Psoas muscle (tissue), 8 donors: ENCODE measurements at places on chromosomes 6 and 20. TPM values are rescaled to one million over a fixed set of nuclear protein-coding genes. Genes with fewer than 3 reads are reported as not detected.

SNAP91 gene
- 0.09 TPM for polyA plus RNA-seq

DNA sequence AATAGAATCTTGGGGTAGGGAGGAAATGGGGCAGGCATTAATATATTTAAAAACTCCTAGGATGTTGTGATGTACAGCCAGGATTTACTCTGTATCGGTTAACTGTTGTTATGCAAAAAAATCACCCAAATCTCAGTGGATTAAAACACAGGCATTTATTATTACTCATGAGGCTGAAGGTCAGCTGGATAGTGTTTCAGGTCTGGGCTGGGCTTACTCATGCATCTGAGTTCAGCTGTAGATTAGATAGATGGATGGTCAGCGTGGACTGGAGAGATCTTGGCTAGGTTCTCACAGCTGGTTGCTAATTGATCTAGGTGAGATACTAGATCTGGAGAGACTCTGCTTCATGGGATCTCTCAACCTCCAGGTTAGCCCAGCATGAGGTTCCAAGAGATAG lies 131.4 kb downstream of the BTBD3 start:
- no peak for DNase-seq

DNA sequence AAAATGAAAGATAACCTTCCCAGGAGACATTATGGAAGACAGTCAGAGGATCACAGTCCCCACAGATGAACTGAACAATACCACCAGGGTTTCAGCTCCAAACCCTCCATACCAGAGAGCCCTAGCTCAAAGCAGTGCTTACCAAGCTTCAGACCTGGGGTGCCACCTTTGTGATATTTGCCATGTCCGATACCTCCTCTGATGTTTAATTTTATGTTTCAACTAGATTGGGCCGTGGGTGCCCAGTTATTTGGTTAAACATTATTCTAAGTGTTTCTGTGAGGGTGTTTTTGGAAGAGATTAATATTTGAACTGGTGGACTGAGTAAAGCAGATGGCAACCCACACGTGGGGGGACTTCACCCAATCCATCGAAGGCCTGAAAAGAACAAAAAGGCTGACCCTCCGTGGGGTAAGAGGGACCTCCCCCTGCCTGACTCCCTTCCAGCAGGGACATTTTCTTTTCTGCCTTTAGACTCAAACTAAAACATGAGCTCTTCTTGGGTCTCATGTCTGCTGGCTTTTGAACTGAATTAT lies 11.8 kb downstream of the SCML4 start:
- DNase-seq = no peak

GRCh38 chr6:24802271-24803059 lies 3.7 kb upstream of the ARMH2 start:
- no peak for DNase-seq

- DNase-seq = no peak
These were observed 112.0 kb upstream of the SNX9 start for GRCh38 chr6:157711060-157711459.

DNA sequence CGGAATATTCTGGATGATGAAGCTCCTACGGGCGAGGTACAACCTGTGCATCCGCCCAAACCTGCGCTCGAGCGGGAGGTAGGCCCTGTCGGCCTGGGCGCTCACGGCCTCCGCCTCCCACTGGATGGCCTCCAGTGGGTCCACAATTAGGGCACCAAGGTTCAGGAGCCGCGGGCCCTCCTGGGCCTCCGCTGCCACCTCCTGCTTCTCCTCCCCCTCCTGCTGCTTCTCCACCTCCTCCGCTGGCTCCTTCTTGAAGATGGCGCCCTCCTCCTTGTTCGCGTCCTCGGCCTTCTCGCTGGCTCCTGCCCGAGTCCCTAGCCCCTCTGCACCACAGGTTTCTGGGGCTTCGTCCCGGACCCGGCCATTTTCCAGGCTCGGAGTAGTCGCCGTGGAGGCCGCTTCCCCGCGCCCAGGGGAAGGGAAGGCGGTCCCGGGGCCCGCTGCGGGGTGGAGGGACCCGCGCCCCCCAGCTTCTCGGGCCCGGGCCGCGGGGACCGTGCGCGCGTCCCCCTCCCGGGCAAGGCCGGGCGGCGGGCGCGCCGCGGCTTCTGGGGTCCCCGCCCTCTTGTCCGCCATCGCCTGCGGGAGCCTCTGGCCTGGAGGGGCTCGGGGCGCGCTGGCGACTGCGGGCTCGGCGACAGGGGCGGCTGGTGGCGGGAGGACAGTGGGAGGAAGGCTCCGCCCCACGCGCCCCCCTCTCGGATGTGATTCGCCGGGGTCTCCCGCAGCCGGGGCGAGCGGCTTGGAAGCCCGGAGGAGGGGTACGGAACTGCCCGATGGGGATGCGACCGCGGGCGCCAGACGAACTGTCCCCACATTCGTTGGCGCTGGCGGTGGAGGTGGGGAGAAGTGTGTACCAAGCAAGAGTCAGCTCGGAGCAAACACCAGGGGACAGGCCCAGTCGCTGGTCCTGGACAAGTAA lies 17.6 kb downstream of the PLAGL2 start:
- peak; percentile 52 for DNase-seq
